Fibroblast of the aortic adventitia (primary cell): ENCODE measurements at places on chromosomes 1 and 21. TPM values are rescaled to one million over a fixed set of nuclear protein-coding genes. Genes with fewer than 3 reads are reported as not detected.

The POU2F1 gene
- total RNA-seq = 7.4 and 10.7 TPM in 2 replicates

The CELA2A gene
- total RNA-seq = not detected in 2 replicates

The FBXO2 gene
- total RNA-seq = 2.0 and 3.9 TPM in 2 replicates

The KCNA3 gene
- total RNA-seq = under 0.01 TPM in 1 of 2 replicates, not detected in the other

The HHIPL2 gene
- 0.18 TPM in 1 of 2 replicates, not detected in the other for total RNA-seq

The PTAFR gene
- under 0.01 and 0.65 TPM in 2 replicates for total RNA-seq

The TGFB2 gene
- total RNA-seq = 0.82 and 13.5 TPM in 2 replicates

The NBPF10 gene
- 1.1 and 3.7 TPM in 2 replicates for total RNA-seq

The RNU1-4 gene
- total RNA-seq = under 0.01 and 2,882 TPM in 2 replicates

The HSD11B1 gene
- 6.3 and 33.3 TPM in 2 replicates for total RNA-seq

The RIMKLA gene
- total RNA-seq = 0.09 TPM in 1 of 2 replicates, not detected in the other

The RAB3B gene
- 3.6 and 63.4 TPM in 2 replicates for total RNA-seq

The GNB1 gene
- 71.6 and 108 TPM in 2 replicates for total RNA-seq

The RGS18 gene
- total RNA-seq = not detected in 2 replicates

The LMOD1 gene
- total RNA-seq = 14.5 and 22.3 TPM in 2 replicates
